Stimulated activated CD8-positive, alpha-beta memory T cell treated with anti-CD3 and anti-CD28 coated beads, Interleukin-4, amount 100 ng/mL, for 1 hour (primary cell): ENCODE measurements at places on chromosomes 5 and 9.

GRCh38 chr5:172005708-172006320, 624 bp downstream of the FBXW11 start:
- no peak for DNase-seq

DNA sequence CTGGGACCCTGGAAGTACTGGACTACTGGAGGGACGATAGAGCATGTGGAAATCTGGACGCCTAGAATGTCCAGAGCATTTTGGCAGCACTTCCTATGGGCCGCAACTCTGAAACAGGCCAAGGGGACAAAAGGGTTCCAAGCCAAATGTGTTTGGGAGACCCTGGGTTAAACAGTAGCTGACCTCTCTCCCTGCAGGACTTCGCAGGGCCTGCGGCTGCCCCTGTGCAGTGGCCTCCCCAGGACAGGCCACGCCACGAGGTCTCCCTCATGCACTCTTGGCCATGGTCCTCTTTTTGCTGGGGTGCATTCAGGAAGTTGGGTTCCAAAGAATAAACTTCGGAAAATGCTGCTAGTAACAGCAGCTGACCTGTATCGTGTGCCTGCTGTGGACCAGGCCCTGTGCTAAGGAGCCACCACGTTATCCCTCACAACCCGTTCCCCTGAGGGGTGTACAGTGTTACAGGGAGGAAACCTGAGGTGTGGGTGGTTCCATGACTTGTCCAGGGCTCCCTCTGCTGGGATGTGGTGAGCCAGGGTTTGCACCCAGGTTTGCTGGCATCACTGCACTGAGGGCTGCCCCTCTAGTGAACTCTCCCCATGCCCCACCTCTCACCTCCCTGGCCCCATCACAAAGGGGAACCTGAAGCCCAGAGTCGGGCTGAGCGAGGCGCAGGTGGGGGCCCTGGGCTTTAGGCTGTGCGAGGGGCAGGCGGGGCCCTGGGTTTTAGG, 79.4 kb downstream of the AMBP start:
- DNase-seq, result no peak

- DNase-seq, result no peak
Measured at GRCh38 chr5:80346055-80346454, 26.3 kb downstream of the SPZ1 start.

GRCh38 chr9:94563548-94563947, 8.7 kb downstream of the PCAT7 start:
- no peak for DNase-seq

GRCh38 chr5:59767211-59767605, 126.3 kb downstream of the PDE4D start:
- no peak for DNase-seq

GRCh38 chr9:82410306-82410705, 421.7 kb downstream of the SPATA31D1 start:
- no peak for DNase-seq

GRCh38 chr9:14300040-14300439, 13.9 kb downstream of the NFIB start:
- no peak for DNase-seq

GRCh38 chr9:91027005-91027404, 225.4 kb downstream of the SYK start:
- no peak for DNase-seq

DNA sequence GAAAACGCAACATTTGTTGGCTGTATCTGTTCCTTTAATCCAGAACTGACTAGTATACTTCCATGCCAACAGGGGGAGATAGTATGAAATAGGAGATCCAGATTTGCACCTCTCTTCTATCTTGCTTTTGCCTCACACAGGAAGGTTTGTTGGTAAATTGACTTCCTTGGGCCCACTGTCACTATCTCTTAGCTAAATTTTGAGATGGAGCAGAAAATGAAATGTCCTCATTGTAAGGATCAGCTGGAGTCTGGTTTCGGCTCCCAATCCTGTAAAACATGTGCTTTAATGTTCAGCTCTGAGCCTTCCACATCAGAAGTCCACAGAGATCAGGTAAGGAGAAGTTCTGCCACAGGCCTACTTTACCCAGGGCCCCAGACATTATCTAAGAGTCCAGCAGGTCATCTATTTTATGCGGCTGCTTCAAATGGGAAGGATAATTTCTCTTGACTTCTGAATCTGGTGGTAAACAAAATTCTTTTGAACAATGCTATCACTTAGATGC, 176.8 kb downstream of the FER start:
- no peak for DNase-seq

- DNase-seq, result no peak
Measured at GRCh38 chr5:84286662-84287061, 98.0 kb downstream of the EDIL3 start.

GRCh38 chr5:31133488-31133887, 60.0 kb upstream of the CDH6 start:
- no peak for DNase-seq

DNA sequence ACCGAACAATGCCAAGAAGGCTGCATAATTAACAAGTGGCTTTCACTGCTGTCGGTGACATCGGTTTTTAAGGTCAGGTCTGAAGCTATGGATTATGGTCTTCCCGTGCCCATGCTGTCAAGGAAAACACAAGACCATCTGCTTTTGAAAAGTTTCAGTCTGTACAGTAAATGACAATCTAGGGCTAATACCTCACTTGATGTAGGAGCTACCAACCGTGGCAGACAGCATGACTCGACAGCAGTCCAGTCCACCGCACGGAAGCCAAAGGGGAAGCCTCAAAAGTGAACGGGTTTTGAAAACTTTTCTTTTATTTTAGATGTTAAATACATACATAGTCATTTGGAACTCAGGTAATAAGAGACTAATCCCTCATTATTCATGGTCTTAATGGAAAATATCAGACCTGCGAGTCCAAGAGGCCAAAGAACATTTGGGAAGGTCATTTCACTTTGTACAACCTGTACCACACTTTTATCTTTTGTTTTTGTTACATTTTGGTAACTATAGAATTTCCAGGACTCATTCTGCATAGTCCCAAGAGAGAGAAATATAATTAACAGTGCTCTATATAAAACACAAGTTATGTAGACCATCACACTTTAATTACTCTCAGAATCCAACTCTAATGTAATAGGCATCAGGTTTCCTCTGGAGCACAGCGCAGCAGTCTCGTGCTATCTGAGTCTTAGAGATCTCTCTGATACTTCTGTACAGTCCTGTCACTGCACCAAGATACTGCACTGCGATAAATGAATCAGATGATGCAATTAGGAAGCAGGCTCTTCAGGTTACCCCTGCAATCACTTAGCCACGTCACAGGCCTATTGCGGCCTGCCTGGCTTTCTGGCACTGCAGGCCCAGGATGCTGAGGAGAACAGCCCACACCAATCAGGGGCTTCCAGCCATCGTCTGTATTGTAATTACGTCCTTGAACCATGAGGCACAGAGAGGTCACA, 184.9 kb downstream of the FANCC start:
- no peak for DNase-seq

DNA sequence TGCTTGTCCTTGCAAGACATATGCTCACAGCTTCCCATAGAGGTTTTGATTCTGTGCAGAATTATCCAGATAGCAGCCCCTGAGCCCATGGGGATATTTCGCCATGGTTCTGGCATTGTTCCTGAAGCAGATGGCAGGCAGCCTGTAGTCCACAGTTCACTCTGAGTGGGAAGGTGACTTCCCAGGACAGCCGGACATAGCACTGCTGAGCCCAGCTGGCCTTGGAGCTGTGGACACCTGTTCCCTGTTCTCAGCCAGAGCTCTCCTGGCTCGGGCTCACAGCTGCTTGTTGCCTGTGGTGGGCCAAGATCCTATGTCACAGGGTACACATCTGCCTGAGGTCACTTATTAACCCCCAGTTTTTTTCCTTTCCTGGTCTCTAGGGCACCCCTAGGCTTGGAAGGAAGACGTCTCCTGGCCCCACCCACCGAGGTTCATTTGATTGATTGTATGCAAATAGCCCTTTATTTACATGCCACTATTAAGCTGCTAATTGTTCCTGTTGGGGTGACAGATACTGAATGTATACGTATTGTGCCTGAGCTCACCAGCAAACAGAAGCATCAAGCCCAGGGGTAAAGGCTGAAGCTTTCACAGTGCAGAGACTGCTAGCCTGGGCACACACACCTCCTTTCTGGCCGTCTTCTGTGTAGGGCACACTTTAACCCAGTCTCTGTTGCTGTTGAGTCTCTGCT, 96.6 kb upstream of the DMRT1 start:
- DNase-seq, result no peak

GRCh38 chr5:96745025-96745424, 62.7 kb downstream of the ERAP1 start:
- DNase-seq, result no peak

DNA sequence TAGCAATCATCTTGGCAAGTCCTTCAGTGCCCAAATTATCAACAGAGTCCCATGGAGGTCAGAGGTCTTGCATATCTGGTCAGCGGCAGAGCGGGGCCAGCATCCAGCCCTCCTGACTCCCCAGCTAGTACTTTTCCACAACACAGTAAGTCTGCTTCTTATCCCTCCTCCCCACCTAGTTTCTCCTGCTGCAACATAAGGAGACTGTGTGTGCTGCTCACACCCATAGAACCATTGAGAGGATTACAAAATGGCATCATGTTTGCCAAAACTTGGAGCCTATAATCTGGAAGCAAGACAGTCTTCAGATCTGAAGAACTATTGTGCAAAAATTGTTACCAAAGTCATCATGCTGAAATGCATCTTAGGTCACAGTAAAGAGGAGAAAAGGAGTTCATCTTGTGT, 125.8 kb upstream of the ZNF366 start:
- no peak for DNase-seq

GRCh38 chr5:156800929-156801328, 49.2 kb upstream of the PPP1R2B start:
- no peak for DNase-seq

GRCh38 chr5:161432798-161433197, 113.7 kb downstream of the GABRB2 start:
- no peak for DNase-seq

GRCh38 chr5:175860531-175861045, 10.8 kb upstream of the CPLX2 start:
- no peak for DNase-seq

GRCh38 chr5:31605920-31606319, 33.0 kb upstream of the PDZD2 start:
- no peak for DNase-seq

GRCh38 chr5:174386306-174386705, 338.1 kb upstream of the MSX2 start:
- DNase-seq, result no peak

GRCh38 chr5:45105491-45105994, 296.8 kb downstream of the MRPS30 start:
- no peak for DNase-seq

DNA sequence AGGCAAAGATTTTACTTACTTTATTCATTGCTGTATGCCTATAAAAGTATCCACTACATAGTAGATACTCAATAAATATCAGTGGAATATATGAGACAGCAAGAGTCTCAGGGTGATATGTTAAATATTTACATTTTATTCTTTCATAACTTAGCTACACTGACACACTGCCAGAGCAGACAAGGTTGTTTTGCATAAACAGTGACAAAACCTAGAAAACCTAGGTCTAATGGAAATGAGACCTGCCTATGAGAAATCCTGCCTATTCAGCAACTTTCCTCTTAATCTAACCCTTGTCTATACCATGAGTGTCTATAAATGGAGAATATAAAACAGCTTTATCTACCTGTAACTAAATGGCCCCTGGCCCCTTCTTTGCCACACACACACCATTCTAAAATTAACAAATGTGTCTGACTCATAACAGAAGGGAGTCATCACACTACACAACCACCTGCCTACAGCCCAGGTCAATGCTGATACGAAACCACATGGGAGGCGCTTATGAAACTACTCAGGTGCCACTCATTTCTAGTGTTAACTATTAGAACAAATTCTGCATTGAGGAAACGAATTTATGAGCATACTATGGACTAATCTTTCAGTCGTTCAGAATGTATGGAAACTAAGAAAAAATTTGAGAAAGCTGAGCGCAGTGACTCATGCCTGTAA, 60.3 kb downstream of the UBAP2 start:
- DNase-seq, result no peak

DNA sequence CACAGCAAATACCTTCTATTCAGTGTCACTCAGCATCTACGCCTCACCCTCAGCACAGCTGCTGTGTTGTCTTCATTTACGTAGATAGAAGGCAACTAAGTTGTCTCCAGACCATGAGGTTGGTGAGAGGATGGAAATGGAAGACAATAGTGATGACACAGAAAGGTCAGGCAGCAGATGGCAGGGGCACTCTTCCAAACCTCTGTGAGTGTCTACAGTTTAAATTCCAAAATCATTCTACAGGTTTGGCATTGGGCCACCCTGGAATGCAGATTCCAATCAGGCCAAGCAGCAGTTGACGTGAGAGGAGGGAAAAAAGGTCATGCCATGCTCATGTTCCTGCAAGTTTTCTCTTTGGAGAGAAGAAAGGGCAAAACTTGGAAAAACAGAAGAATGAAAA, 68.7 kb upstream of the ADAMTSL1 start:
- no peak for DNase-seq

GRCh38 chr5:143245929-143246561, 157.4 kb downstream of the NR3C1 start:
- DNase-seq, result no peak

- DNase-seq, result peak; percentile 37
Measured at GRCh38 chr5:42951293-42951840, 88.8 kb downstream of the ANXA2R start.

- DNase-seq, result no peak
Measured at GRCh38 chr5:66993882-66994281, 202.7 kb downstream of the CD180 start.

- DNase-seq, result no peak
Measured at GRCh38 chr5:61811052-61811451, 479.0 kb downstream of the ZSWIM6 start.

- no peak for DNase-seq
Measured at GRCh38 chr9:120692901-120693699, 21.2 kb downstream of the MEGF9 start.

- no peak for DNase-seq
Measured at GRCh38 chr5:1182633-1183423, 18.6 kb upstream of the SLC6A19 start.

DNA sequence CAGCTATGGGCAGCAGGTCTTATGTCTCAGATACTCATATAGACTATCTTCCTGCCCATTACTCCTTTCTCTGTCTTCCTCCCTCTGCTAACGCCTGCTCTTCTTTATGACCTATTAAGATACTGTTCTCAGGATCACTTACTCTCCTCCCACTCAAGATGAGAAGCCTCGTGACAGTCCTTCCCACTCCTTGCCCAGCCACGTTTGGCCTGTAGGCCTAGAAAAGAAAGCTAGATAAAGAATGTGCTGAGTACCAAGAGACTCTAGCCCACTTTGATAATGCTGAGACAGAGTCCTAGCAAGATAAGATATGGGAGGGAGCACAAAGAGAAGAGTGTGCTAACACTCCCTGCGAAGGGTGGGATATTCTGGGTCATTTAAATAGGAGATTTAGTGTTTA, 6.8 kb upstream of the DENND4C start:
- DNase-seq, result no peak
